Activated CD8-positive, alpha-beta T cell treated with anti-CD3 and anti-CD28 coated beads, Interleukin-2, amount 10 ng/mL, durations not matched to agents 7 days and 5 days (primary cell): ENCODE measurements at places on chromosomes 4 and X.

GRCh38 chrX:22542641-22543040 lies 269.9 kb downstream of the CBLL2 start:
- H3K27ac ChIP-seq, result no peak overlapping the region
- no peak overlapping the region for H3K4me3 ChIP-seq
- H3K4me1 ChIP-seq, result no peaks in the 10 kb centered on the region
- H3K36me3 ChIP-seq, result no peaks in the 10 kb centered on the region

GRCh38 chr4:26787461-26788340 lies 72.9 kb upstream of the STIM2 start:
- H3K36me3 ChIP-seq, result no peaks in the 10 kb centered on the region
- H3K4me3 ChIP-seq, result no peak overlapping the region
- peak; percentile 25 for DNase-seq
- H3K27ac ChIP-seq, result no peak overlapping the region
- H3K27me3 ChIP-seq, result no peaks in the 10 kb centered on the region
- peaks cover 10% of the 10 kb centered on the region for H3K4me1 ChIP-seq

DNA sequence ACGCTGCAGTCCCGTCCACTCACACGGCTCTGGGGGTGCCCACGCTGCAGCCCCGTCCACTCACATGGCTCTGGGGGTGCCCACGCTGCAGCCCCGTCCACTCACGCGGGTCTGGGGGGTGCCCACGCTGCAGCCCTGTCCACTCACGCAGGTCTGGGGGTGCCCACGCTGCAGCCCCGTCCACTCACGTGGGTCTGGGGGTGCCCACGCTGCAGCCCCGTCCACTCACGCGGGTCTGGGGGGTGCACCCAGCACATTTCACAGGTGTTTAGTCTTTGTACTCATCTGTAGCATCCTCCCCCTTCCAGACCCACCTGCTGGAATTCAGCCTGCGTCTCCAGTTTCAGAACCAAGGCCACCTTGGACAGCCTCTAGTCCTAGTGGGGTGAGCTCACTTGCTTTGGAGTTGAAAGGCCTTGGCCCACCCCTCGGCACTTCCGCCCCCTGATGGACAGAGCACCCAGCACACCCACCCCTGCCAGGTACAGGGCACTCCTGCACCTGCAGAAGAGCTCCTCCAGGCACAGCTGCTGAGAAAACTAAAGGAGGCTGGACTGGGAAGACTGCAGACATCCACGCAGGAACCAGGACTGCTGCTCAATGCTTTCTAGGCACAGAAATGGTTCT lies 73.0 kb downstream of the ABLIM2 start:
- H3K36me3 ChIP-seq, result no peaks in the 10 kb centered on the region
- DNase-seq, result no peak
- H3K4me3 ChIP-seq, result no peak overlapping the region
- H3K27ac ChIP-seq, result no peak overlapping the region
- H3K27me3 ChIP-seq, result no peaks in the 10 kb centered on the region

- H3K27me3 ChIP-seq, result no peaks in the 10 kb centered on the region
- no peak overlapping the region for H3K27ac ChIP-seq
- no peaks in the 10 kb centered on the region for H3K4me1 ChIP-seq
- H3K4me3 ChIP-seq, result no peak overlapping the region
- DNase-seq, result no peak
Observed at GRCh38 chrX:38538134-38538533, 23.2 kb upstream of the TSPAN7 start.

GRCh38 chr4:123568936-123569335 lies 172.3 kb downstream of the SPRY1 start:
- no peak overlapping the region for H3K4me3 ChIP-seq
- H3K36me3 ChIP-seq, result peaks cover 12% of the 10 kb centered on the region
- H3K27ac ChIP-seq, result no peak overlapping the region
- no peaks in the 10 kb centered on the region for H3K27me3 ChIP-seq
- no peak for DNase-seq

DNA sequence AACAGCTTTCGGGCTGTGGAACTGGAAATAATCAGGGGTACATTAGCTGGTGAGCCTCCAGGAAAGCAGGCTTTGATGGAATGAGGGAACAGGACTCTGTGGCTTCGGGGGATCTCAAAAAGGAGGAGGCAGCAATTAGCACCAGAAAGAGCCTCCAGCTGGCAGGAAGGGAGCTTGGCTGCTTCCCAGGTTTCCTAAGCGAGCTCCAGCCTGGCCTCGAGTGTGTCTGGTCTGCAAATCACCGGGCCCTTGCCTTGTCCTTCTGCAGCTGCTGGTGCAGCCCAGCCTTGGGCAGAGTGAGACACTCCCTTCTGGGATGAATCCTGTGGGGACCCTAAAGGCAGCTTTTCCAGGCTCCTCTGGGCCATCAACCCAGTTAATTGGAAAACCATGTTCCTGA lies 10.7 kb upstream of the PDHA1 start:
- H3K4me3 ChIP-seq, result no peak overlapping the region
- no peak for DNase-seq
- H3K4me1 ChIP-seq, result peaks cover 1% of the 10 kb centered on the region
- H3K36me3 ChIP-seq, result no peaks in the 10 kb centered on the region
- no peaks in the 10 kb centered on the region for H3K27me3 ChIP-seq
- H3K27ac ChIP-seq, result no peak overlapping the region

GRCh38 chrX:45758319-45758718 lies 557.6 kb upstream of the DIPK2B start:
- peaks cover 56% of the 10 kb centered on the region for H3K36me3 ChIP-seq
- H3K27me3 ChIP-seq, result no peaks in the 10 kb centered on the region
- H3K27ac ChIP-seq, result peak overlapping the region; percentile 93
- peaks cover 68% of the 10 kb centered on the region for H3K4me1 ChIP-seq
